ENCODE measurements at places on chromosomes 2 and 18.

DNA sequence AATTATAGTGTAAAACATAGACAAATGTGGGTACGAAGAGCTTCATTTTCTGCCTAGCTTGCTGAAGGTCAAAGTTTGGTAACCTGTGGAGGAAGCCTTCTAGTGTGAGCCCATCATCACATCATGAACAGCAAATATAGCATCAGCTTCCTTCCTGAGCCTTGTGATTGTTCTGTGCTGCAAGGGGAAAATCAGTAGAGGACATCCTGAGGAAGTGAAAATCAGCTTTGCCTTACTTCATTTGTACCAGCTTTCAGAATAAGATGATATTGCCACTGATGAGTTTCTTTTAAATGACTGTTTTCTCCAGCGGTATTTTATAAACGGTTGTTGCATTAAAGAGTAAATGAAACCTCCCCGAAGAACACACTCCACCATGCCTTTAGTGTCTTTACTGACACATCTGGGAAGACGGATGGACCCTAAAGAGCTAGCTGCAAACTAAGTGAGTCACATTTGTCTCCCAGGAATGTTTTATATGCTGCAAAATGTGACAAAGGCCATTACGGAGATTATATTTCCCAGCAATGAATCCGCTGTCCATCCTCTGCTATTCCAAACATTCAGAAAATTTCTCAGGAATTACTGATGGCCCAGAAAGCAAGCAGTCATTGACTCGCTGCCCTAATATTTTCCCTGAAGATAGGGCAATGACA lies 1272.8 kb downstream of the SUCLG1 start:
- no peak for DNase-seq

GRCh38 chr2:106120432-106120831 lies 73.7 kb downstream of the UXS1 start:
- no peak for DNase-seq

- no peak for DNase-seq
Observed at GRCh38 chr2:135047300-135047699, at the start of gene MAP3K19. Gene MAP3K19, minus strand, starts transcription at chr2:135047447. Its CDS starts 22,800 bp downstream, at chr2:135024647.

DNA sequence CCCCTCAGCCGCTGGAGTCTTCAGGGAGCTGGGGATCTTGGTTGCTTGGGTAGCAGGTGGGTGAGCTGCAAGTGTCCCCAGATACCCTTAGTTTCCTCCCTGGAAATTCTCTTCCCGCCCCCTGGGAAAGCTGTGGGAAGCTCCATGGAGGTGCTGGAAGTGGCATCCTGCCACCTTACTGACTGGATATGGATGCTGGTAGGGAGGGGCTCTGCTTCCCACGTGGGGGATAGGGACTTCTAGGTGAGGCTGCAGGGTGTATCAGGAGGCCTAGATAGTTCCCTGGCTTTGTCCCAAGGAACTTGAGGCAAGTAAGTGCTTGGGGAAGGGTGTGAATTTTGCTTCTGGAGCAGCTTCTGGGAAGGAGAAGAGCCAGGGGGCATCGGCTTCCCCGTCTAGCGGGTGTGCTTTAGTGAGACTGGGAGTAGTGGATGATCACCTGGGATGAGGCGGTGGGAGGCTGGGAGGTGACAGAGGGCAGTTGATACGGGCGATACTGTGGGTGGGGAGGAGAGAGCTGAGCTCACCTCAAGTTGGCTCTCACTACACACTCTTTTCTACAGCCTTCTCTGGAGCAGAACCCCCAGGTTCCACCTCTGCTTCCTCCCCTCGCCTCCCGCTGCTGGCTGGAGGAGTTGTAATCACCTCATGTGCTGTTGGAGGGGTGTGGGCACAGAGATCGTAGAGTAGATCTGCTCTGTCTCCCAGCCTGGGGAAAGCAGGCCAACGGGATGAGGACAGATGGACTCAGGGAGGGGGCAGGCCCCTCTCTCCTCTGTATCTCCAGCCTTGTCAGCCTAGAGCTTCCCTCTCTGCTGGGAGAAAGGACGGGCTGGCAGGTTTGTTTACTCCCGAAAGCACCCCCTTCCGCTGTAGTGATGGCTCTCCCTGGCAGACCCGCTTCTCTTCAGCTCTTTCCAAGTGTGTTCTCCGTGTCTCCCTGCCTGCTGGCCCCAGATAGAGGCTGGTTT lies 19.8 kb downstream of the TET3 start:
- DNase-seq, result no peak

DNA sequence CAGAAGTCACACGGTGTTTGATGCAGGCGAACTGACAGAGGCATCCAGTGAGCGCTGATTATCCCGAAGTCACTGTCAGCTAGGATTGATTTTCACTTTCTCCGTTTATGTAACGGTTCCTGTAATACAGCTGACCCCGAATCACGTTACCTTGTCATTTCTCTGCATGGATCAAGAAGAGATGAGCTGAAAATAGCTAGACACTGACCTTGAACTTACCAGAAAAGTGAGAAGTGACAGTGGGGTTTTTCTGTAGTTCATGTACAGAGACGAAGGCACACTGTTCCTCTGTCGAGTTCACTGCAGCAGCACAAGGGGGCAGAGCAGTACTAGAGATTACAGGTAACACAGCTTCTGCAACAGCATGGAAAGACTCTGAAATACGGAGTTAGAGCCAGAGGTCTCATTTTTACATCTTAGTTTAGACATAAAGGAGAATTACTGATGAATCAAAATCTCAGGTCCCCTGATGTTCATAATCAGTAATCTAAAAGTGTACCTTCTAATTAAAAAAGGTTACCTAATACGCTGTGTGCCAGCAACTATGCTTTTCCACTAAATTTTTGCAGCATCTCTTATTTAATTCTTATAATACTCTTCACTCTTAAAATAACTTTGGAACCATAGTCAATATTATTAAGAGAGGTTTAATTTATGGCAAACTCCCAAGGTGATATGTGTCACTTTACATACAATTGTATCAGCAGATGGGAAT lies 33.1 kb downstream of the ARHGAP15 start:
- peak; percentile 53 for DNase-seq

DNA sequence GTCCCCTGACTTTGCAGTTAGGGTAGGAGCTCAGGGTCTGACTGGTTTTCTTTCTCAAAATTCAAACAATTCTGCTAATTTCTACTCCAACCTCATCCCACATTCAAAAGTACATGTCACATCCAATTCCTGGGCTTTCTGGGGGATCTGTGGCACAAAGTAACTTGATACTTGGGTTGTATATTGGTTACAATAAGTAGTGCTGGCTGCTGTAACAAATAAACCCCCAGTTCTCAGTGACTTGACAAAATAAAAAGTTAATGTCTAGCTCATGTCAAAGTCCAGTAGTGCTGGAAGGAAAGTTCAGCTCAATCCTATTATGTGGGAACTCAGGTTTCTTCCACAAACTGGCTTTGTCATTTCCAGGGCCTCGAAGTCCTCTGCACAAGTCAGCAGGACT lies 23.1 kb downstream of the LGALSL start:
- DNase-seq, result no peak

DNA sequence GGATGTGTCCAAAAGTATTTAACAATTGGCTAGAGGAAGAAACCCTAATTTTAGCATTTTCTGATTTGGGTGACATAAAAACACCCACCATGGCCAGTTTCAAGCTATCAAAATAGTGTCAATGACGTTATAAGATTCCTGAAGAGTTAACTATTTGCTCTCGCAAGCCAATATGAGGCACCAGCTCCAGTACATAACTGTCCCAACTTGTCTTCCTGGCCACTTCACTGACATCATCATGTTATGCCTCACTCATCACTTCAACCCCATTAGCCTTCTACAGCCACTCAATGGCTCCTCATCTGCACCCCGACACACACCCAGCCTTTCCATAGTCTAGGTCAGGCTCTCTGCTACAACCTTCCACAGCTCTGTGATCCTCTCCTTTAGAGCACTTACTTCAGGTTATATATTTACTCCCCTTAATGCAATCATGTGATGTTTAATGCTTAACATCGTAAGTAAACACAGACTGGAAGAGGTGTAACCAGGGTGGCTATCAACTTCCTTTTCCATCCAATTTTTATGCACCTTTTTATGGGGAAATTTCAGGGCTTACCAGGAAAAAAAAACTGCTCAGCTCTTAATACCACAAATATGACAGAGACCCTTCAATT lies 158.7 kb downstream of the VWC2L start:
- DNase-seq, result no peak

GRCh38 chr2:11778923-11779757 lies 32.7 kb downstream of the LPIN1 start:
- DNase-seq, result peak; percentile 84

- no peak for DNase-seq
Observed at GRCh38 chr18:12366379-12366778, 10.6 kb downstream of the AFG3L2 start.

DNA sequence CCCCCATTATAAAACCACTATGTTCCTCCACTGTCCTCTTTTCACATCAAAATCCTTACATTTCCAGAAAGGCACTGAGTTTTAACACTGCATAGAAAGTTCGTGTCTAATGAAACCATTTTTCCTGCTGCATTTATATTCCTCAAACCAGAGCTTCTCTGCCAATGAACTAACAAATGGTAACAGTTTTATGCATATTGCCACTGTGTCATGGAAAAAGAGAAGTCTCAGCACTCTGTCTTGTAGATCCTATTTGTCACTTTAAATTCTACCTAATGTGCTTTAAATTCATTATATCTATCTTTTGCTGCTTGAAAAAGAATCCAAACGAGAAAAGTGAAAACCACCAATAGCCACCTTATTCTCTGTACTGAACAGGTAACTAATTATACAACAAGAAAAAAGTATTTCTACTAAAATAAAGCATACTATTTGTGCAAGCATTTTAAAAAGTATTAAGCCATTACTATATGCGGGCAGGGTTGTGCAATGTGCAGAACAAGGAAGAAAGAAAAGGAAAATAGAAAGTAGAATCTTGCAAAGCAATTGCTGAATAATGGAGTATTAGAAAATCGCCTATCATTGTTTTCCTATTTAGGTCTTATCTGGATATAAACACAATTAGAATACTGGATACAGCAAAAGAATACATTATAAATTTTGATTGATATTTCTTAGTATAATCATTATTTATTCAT lies 328.9 kb downstream of the ZEB2 start:
- DNase-seq, result no peak

DNA sequence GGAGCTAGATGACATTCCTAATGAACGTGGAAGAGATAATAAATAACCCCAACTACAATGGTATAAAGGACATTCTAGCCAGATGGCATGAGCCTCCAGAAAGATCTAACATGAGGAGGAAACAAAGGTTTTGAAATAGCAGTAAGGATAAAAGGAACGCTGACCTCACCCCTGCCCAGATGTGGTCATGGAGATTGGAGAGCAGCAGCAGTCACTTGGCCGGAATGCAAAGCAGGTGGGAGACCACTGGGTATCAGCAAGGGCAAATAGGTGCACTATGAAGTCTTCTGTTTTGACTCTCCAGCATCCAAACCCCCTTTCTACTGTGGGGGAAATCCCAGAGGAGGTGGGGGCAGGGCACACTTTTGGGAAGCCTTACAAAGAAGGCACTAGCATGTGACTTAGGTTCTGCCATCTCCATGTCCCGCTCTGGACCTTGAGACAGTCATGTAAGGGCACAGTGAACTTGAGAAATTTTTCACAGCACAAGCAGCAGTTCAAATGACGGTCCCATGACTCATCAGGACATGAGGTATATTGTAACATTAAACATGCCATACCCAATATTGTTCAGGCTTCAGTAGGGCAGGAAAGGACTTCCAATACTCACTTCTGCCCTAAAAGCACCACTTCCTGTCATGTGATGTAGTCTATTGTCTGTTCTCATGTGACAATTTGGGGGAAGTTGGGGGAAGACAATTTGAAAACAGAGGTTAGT lies 55.2 kb downstream of the METTL4 start:
- peak; percentile 5 for DNase-seq

DNA sequence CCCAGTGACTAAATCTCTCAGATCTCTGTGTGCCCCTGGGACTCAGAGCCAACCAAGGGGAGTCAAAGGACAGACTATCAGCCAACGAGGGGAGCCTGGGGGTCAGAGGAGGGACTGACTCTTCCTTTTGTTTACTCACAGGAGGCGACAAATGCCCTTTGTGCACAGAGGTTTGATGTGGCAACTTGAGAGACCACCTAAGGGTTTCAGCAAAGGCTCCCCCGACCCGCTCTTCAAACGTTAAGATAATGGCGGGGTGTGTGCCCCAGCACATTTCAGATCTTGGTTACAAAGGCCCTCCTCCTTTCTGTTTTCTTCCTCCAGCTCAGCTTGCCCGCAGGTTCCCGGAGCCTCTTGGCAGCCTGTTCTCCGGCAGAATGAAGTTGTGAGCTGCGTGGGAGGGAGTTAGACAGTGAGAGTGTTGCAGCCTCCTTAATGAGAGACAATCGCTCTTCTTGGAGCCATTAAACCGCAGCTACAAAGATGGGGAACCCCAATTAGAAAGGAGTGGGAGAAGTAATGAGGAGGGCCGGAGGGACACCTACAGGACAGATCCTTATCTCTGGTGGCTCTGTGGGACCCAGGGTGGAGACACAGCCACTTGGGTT lies 76.2 kb downstream of the KIAA2012 start:
- DNase-seq, result no peak

- DNase-seq, result no peak
Observed at GRCh38 chr2:165192729-165193128, 11.1 kb downstream of the SCN3A start.

DNA sequence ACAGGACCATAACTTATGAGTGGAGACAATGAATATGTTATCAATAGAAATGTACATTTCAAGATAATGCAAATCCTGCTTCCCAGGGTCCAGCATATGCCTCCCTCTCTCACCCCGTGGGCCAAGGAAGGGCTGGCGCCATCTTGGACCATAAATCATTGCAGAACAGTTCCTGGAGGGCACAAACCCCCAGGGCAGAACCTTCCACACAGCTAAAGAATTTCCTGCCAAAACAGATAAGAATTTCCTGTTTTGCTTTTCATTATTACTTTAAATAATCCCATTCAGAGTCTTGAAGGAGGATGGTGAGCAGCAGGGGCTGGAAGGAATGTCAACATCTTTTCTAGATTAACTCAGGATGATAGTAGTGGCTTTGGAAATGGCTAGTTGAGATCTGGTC lies 53.7 kb downstream of the EHD3 start:
- DNase-seq, result no peak

DNA sequence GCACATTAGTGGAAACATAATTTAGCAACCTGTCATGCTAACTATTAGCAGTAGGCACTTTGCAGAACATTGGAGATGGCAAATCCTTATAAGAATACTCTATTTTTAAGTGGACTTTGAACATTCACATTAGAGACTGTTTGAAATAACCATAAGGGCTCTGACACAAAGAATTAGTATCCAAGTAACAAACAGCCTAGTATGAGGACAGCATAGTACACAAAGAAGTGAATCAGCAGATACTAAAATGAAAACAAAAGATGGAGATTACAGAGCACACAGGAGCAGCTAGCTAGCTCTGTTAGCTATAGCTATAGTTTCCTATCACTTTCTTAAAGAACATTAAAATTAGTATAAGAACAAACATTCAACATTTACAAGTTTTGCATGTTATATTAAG lies 256.3 kb upstream of the SPOPL start:
- DNase-seq, result no peak

Measured in stimulated activated CD4-positive, alpha-beta T cell treated with anti-CD3 and anti-CD28 coated beads, Interleukin-2, amount 100 ng/mL, for 4 hours (primary cell).